ENCODE measurements at places on chromosomes 7 and 10.

GRCh38 chr10:7485244-7485556 is 74.4 kb upstream of the SFMBT2 start:
- DNase-seq = no peak

DNA sequence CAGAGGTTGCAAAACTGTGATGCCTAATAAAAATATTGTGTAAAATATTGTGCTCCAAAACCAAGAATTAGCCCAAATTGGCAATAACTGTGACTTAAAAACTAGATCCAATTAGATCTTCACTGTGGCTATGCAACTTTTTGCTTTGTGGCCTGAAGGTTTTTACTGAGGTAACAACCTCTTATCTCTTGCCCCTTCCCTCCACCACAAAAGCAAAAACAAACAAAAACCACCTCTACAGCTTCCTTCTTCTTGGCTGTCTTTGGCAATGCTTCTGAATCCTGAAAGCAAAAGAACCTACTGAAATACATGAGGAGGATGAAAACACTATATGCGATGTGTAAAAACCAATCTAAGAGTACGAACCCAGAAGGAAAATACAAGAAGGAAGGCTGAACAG is 226.7 kb upstream of the MBL2 start:
- no peak for DNase-seq

DNA sequence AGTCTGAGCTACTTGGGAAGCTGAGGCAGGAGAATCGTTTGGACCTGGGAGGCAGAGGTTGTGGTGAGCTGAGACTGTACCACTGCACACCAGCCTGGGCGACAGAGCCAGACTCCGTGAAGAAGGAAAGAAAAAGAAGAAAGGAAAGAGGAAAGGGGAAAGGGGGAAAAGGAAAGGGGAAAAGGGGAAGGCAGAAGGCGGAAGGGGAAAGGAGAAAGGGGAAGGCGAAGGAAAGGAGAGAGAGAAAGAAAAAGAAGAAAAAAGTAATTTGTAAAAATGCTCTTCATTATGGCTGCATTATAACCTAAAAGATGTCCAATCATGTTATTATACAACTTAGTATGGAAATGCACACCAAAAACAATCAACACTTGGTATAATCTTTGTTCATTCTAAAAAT is 110.2 kb downstream of the SRPK2 start:
- no peak for DNase-seq

GRCh38 chr7:27141137-27141922 is 2.2 kb downstream of the HOXA5 start:
- no peak for DNase-seq

DNA sequence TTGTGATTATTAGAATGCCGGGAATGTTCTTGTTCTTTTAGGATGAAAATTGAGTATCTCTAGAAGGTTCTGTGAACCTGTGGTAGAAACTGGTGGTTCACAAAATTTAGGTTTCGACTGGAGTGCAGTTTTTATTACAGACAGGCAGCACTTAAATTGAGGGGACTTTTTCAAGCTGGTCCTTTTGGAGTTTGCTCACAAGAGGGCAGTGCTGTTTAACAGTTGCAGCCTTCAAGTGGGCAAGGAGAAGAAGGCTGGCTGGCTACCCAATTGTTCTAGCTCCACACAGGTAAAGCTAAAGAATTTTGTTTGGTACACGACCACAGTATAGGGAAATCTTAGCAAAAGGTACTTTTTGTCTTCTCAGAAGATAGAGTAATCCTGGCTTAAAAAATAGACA is 233.6 kb downstream of the SNX13 start:
- peak; percentile 23 for DNase-seq

DNA sequence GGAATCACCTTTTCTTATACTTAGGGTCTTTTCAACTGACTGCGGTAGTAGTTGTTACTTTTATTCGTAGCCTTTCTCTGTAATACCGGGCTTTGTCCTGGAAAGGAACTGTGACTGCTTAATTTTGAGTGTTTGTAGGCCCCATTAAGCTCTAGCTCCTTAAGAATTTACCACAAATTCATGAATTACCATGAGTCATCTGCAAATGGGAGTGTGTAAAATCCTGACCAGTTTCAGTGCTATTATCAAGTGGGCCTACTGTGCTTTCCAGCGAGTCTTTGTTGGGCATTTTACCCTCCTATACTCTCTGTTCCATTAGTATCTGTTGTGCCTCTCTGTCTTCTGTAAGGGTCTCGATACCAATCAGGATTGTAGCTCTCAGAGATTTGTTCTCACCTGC is 49.7 kb downstream of the ZMYND11 start:
- no peak for DNase-seq

DNA sequence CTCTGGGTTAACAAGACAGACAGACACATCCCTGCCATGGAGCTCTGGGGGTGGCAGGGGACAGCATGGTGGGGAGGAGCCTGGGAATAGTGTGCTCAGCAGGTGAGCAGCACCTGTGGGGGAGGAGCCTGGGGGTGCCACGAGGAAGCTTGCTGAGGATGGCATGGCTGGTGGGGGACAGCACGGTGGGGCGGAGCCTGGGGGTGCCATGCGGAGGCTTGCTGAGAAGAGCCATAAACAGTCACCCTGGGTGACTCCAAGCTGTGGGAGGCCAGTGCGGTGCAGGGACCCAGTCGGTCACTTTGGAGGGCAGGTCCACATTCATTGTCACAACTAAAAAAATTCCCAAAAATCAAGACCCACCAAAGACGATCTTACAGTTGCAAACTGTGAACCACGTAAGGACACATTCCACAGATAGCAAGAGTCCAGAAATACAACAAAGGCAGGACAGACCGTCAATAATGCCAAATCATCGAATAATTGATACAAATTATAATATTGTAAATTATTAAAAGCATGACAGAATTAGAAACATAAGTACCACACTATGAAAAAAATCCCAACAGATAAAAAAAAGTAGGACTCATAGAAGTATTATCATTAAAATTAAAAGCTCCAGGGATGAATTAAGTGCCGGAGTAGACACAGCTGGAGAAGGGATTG is 24.4 kb downstream of the NKX6-2 start:
- no peak for DNase-seq

- no peak for DNase-seq
Observed at GRCh38 chr10:4151466-4151865, 366.5 kb upstream of the KLF6 start.

DNA sequence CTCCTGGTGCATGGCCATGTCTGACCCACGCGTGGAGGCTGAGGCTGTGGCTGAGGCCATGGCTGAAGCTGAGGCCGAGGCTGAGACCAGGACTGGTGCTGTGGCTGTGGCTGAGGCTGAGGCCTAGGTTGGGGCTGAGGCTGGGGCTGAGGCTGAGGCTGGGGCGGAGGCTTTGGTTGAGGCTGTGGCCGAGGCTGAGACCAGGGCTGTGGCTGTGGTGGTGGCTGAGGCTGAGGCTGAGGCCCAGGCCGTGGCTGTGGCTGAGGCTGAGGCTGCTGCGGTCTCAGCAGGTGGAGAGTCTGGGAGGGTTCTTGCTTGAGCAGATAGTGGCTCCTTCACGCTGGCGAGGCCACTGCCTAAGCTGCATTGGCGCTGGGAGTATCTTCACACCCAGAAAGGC is 76.4 kb downstream of the WDR37 start:
- DNase-seq = no peak

DNA sequence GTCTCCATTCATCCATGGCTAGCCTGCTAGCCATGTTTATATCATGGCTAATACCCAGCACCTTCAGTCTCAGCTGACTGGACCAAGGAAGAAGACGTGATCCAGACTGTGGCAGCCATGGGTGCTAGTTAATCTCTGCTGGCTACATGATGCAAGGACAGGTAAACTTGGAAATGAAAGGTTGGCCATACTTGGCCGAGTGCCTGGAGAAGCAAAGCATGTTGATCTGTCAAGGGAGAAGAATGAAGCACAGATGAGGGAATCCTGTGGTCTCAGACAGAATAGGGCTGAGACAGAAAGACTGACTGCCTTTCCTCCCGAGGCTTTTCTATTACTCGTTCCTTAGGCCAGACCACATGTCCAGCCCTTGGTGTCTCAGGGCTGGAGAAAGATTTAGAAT is 41.1 kb downstream of the CPVL start:
- DNase-seq = no peak

DNA sequence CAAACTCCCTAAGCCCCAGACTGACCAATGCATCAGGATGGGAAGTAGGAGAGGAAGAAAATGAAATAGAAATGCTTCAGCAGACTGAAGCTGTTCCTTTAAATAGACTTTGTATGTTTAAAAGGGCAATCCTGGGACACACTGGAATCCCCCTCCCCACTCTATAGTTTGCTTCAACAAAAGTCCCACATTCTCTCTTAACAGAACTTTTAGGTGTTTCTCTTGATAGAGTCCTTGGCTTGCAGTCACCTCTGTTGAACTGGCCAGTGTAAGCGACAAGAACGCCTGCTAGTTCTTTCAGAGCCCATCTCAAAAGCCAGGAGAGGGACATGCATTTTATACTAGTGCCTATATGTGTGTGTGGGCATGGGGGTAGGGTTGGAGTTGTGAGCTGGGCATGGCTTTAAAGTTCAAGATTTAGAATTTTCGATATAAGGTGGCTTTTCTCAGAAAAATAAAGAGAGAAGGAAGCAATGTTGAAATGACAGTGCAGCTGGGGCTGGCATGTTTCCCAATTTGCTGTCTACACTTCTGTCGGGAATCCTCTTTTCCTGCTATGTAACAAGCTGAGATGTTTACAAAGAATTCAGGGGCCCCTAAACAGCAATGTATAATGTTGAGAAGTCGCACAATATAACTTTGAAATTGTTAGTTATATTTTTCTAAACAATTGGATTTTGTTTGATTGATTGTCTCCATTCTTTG is 2.1 kb downstream of the TBX20 start:
- no peak for DNase-seq

DNA sequence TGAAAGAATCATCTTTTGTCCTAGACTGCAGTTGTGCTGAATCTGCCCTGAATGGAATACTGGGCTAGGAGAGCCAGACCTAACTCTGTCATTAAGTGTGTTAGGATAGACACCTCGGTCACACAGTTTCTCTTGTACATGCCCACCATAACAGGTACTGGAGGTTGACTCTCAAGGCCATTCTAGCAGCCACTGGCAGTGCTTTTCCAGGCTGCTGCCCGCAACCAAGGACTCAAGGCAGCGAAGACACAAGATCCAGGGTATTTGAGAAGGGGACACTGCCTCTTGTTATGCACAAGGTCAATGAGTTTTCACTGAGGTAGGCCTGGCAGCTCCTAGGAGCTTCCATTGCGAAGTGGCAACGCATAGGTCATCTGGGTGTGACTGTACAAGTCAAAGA is 70.6 kb upstream of the ZNF746 start:
- DNase-seq = no peak

DNA sequence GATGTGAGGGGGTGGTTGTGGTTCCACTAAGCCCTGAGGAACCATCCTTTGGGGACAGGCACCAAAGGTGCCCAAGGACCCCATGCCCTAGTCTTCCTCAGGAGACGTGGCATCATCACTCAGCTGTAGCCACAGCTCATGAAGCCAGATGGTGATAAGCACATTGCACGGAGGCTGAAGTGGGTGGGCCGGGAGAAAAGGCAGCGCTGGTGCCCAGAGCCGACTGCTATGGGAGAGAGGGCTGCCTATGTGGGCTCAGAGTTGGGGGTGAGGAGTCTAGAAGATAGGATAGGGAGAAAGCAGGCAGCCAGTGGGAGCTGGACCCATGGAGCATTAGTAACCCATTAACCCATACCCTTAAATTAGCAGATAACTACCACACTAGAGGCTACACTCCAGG is 325.3 kb downstream of the RPS24 start:
- DNase-seq = no peak

DNA sequence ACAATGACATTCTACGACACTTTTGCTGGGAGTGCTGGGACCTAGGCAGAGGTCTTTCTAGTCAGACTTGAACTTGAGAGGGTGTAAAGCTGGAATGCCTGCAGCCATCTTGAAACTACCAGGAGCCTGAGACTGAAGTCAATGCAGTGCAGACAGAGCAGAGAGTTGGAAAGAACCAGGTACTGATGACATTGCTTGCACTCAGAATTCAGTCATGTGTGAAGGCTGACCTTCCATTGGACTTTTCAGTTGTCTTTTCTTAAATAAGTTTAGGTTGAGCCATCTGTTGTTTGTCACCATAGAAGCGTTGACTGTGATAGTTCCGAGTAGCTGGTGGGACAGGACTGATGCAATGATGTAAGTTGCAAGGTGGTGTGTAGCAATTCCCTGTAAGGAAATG is 3.1 kb upstream of the PLPP4 start:
- DNase-seq = no peak

DNA sequence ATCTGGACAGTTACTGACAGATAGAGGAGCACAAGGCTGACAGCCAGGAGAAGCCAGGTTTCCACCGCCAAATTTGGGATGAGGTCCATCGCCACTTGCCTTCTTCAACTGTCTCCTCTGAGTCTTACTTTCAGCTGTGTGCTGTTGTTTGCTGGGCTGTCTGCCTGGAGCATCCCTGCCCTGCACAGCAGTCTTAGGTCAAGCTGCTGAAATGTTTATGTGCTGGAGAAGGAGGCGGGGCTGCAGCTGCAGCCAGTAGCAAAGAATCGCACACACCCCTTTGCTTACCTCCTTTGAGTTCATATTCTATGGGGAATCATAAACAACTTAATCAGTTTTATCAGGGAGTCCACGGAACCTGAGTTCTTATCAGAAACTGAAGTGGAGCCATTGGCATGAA is 20.1 kb upstream of the CYP3A5 start:
- no peak for DNase-seq

GRCh38 chr10:72267819-72268399 is 5.8 kb upstream of the DDIT4 start:
- DNase-seq = no peak

DNA sequence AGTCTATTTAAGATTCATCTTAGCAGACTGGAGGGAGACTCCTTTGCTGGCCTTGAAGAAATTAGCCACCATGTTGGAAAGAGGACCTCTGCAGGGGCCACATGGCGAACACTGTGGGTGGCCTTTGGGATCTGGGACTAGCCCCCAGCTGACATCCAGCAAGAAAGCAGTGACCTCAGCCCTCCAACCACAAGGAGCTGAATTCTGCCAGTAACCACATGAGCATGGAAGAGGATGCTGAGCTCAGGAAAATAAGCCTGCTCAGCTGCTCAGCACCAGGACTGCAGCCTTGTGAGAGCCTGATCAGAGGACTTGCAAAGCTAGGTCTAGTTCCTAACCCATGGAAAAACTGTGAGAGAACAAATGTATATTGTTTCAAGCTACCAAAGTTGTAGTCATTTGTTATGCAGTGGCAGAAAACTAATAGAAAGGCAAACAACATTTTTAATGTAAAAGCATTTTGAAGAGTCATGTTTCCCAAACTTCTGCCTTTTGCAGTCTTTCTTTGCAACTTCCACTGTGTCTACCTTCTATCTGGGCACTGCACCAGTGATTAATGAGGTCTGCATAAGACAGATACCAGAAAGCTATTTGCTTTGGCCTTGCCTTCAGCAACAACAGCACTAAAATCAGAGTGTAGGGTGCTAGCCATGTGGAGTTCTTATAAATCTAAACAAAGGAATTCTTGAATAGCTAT is 183.7 kb downstream of the FGFR2 start:
- no peak for DNase-seq

GRCh38 chr10:93535293-93535692 is 31.2 kb upstream of the FFAR4 start:
- DNase-seq = no peak

- no peak for DNase-seq
Observed at GRCh38 chr10:44723082-44723481, 188.1 kb upstream of the TMEM72 start.

- DNase-seq = no peak
Observed at GRCh38 chr10:60363187-60363586, 26.5 kb downstream of the ANK3 start.

All from NCI-H2107 (cell line).